Astrocyte of the cerebellum (primary cell): ENCODE measurements at places on chromosomes 3 and 15.
A peak's percentile ranks its signal among the peaks of the same experiment; 100 is the strongest.

DNA sequence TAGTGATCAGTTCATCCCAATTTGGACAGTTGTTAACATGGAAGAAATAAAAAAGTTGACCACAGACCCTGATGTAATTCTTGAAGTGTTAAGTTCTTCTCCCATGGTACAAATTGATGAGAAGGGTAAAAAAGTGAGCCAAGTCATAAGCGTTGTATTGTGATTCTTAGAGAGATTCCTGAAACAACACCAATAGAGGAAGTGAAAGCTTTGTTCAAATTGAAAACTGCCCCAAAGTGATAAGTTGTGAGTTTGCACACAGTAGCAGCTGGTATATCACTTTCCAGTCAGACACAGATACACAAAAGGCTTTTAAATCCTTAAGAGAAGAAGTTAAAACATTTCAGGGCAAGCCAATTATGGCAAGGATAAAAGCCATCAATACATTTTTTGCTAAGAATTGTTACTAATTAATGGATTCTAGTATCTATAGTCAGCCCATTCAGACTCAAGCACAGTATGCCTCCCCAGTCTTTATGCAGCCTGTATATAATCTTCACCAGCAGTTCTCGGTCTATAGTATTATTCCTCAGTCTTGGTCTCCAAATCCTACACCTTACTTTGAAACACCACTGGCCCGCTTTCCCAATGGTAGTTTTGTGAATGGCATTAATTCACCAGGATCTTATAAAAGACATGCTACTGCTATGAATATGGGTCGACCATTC lies 38.2 kb downstream of the CDIN1 start:
- no peak for DNase-seq

DNA sequence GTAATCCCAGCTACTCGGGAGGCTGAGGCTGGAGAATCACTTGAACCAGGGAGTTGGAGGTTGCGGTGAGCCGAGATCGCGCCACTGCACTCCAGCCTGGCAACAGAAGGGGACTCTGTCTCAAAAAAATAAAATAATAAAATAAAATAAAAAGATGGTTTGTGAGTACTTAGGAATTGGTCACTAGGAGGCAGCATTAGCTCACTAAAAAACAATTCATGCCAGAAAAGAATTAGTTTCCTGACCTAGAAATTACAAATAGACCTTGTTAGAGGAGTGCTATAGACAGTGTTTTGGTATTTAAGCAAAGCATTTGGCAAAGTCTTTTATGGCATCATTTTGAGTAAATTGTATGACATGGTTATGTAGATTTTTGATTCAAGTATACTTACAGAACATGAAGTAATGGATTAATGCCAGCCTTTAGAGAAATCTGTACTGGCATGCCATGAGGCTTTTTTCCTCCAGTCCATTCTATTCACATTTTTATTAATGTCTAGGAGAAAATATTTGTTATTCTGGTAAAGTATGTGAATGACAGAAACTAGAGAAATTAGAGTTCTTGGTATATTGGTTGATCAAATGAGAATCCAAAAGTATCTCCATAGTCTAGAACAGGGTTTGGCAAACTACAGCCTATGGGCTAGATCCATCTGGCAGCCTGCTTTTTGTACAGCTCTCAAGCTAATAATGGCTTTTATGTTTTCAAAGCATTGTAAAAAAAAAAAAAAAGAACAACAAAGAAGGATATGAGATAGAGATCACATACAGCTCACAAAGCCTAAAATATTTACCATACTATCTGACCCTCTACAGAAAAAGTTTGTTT lies 81.6 kb downstream of the LRRC49 start:
- DNase-seq = peak; percentile 53

DNA sequence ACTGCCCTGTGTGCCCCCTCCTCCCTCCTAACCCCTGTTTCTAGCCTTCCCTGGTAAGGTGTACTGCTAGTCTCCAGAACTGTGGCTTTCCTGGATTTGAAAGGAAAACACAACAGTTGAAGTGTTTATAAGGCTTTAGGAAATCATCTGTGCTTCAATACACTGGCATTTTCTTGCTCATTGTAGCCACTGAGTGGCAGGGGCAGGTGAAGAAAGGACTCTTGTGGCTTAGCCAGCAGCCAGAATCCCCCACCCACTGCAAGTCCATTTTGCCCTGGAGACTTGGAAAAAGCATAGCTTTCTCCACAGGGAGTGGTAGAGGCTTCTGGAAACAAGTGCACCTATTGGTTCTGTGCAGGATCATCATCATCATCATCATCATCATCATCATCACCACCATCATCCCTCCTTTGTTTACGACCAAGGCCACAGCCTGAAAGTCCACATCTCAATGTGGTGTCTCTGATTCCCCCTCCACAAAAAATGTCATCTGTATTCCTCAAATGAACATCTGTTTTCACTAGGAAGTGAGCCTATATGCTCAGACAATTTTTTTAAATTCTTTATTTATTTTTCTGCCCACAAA lies 33.4 kb downstream of the AQP9 start:
- no peak for DNase-seq

DNA sequence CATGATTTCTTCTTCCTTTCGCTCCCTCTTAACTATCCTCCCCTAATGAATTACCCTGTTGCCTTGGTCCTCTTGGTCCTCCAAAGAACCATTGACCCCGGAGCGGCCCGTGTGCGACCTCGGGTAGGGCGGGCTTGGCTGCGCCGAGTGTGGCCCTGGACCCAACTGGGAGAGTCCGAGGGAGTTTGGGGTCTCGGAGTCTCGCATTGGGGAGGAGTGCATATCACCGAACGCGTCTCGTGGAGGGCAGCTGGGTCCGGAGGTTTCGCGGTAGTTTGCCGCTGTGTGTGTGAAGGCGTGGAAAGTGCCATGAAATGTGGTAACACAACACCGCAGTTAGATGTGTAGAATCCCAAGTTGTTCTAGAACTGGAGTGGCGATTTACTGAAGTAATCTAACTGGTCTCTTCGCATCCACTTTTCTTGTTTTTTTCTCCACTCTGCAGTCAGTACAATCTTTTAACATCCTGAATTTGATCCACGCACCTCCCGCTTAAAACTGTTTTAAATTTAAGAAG lies 363 bp downstream of the GTF2E1 start:
- DNase-seq = peak; percentile 1

DNA sequence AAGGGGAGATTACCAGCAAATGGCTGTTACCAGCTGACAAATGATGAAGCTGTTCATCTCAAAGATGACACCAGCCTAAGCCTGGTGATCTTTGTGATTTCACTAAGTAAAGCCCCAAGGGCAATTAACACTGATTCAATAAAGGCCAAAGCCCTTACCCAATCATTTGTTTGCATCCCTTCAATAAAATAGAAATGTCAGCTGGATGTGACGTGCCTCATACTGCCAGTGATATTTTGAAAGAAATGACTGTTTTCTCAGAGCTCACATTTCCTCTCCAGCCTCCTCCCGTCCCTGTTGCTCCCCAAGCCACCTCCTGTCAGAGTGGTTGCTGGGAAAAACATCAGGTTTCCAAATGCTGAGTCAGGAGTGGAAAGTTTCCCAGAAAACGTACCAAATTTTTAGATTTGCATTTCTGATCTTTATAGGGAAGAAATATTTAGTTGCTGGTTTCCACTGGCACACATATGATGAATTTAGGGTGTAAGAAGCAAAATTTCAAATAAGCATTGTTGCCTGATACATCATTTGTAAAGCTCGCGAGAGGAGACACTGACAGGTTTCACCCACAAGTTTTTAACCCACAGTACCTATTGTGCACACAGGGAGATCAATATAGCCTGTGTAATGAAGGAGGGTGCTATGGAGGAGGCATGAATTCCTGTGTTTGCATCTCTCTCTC lies 21.0 kb downstream of the C2CD4A start:
- DNase-seq = no peak

- no peak for DNase-seq
These were observed 5.2 kb downstream of the WNT5A start for GRCh38 chr3:55481744-55482495.

DNA sequence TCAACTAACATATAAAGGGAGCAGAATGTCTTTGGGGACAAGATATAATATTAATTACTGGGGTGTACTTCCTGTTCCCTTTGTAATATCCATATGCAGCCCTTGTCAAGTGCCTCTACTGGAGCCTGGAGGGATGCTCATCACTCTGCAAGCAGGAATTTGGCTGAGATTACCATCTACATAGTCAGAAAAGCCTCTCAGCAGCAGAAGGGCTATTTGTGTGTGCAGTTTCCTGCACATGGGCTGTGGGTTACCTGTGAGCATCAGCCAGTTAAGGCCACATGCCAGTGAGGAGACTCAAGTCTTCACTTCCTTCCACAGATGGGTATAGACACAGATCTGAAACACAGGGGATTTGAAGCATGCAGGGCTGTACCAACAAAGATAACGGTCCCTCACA lies 278.1 kb upstream of the PLSCR5 start:
- no peak for DNase-seq

DNA sequence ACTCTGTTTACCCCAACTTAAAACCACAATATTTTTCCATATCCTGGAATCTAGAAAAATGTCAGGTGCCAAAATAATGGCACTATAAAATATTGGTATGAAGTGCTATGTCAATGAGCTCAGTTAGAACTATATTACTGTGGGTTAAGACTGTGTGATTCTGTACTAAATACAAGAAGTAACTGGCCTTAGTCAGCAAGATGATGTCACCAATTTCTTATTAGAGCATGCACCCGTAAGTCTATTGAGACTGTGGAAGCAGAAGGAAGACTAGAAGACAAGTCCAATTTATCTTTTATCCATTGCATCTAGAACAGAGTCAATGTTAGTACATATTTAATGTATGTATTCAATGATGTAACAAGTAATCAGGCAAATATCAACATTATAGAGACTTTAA lies 25.0 kb downstream of the LRRC58 start:
- no peak for DNase-seq

DNA sequence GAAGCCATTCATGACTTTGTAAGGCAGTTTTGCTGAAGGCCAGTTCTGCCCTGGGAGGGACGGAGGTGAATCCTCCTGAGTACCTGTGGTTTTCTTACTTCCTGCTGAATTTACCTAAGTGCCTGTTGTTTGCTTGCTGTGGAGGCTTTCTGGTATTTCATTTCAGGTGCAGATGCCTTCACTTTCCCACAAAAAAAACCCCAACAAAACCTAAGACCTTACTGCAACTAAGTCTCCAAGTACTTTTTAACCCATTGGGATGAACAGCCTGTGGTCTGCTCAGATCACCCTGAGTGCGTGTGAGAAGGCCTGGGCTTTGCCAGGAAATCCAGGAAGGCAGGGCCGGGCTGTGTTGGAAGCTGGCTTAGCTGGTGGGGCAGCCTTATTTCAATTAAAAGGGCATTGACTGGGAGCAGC lies 65.3 kb downstream of the IGF1R start:
- DNase-seq = no peak

DNA sequence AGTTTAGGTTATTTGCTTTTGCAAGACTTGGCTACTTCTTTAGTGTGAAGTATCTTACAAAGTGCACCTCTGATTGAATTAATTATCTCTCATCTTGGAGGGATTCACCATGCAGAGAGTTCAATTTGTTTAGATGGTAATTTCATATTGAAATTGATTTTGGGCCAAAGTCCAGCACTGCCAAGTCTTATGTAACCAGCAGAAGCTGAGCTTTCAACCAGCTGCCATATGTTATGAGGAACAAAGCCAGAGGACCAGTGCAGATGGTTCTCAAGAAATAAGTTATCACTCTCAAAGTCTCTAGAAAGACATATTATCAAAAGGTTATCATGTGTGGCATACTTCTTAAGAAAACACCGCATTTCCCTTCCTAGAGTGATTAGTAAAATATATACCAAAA lies 29.0 kb downstream of the ABHD6 start:
- no peak for DNase-seq

GRCh38 chr15:29103824-29104565 lies 165.6 kb downstream of the NSMCE3 start:
- DNase-seq = peak; percentile 49

DNA sequence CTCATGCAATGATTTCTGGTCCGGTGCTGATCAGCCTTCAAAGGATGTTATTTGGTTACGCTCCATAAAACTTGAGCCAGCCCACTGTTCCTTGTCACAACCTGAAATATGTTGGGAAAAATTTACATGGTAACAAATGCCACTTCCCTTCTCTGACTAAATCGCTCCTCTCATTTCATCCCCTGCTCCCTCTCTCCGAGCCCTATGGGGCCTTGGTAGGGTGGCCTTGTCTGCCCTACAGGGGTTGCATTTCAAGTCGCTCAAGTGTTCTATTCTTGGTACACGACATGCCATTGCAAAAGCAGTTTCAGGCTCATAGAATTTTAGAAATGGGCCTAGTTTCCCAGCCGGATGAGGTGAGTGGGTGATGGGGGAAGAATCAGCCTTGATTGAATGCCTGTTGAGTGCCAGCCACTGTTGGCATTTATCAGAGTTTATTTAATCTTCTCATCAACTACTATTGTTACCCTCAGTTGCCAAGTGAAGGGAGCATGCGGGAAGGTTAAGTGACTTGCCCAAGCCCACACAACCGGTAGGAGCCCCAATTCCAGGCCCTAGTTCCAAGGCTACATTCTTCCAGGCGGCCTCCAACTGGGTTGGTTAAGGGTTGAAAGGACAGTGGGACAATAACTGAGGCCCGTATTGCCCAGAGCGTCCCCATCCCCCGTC lies 961 bp upstream of the ABHD2 start:
- DNase-seq = no peak

GRCh38 chr3:188747489-188747888 lies 424.3 kb upstream of the TPRG1 start:
- no peak for DNase-seq

GRCh38 chr15:79136434-79137046 lies 46.0 kb upstream of the RASGRF1 start:
- no peak for DNase-seq

DNA sequence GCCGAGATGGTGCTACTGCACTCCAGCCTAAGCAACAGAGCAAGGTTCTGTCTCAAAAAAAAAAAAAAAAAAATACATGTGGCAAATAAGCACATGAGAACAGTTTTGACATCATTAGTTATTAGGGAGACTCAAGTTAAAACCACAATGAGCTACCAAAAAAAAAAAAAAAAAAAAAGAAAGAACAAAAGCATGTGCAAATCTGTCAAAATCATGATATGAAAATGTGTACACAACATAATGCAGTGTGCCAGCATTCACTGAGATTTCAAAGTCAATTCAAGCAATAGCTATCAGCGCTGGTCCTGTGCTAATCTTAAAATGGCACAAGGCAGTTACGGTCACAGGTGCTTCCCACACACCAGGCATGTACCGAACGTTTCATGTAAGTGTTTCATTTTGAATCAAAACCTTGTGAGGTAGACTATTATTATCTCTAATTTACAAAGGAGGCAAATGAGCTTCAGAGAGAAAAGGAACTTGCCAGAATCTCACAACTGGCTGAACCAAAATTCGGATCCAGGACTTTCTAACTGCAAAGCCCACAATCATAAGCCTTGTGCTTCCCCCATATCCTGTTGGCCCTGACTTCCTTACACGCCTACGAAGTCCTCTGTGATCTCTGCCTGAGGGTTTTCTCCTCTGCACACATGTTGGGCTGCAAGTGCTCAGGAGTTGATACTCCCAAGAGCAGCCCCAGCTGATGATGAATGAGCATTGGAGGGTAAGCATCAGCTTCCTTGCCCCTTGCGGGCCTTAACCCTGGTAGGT lies 200.1 kb upstream of the PROK2 start:
- no peak for DNase-seq
